ENCODE measurements at places on chromosomes 2 and 18.

GRCh38 chr2:74688881-74689280, 34.8 kb downstream of the SEMA4F start:
- DNase-seq: no peak

DNA sequence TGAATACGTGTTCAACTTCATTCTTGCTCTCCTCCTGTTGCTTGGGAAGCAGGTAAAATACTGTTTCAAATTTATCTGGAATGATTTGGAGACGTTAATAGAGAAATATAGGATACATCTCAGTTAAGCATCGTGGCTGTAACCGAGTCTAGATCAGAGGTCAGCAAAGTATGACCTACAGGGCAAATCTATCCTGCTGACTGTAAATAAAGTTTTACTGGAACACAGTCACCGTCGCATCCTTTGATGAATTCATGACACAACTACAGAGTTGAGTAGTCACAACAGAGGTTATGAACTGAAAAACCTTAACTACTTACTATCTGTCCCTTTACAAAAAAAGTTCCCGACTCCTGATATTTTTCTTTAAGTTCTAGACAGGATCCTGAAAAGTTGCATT, 86.6 kb downstream of the SP100 start:
- no peak for DNase-seq

DNA sequence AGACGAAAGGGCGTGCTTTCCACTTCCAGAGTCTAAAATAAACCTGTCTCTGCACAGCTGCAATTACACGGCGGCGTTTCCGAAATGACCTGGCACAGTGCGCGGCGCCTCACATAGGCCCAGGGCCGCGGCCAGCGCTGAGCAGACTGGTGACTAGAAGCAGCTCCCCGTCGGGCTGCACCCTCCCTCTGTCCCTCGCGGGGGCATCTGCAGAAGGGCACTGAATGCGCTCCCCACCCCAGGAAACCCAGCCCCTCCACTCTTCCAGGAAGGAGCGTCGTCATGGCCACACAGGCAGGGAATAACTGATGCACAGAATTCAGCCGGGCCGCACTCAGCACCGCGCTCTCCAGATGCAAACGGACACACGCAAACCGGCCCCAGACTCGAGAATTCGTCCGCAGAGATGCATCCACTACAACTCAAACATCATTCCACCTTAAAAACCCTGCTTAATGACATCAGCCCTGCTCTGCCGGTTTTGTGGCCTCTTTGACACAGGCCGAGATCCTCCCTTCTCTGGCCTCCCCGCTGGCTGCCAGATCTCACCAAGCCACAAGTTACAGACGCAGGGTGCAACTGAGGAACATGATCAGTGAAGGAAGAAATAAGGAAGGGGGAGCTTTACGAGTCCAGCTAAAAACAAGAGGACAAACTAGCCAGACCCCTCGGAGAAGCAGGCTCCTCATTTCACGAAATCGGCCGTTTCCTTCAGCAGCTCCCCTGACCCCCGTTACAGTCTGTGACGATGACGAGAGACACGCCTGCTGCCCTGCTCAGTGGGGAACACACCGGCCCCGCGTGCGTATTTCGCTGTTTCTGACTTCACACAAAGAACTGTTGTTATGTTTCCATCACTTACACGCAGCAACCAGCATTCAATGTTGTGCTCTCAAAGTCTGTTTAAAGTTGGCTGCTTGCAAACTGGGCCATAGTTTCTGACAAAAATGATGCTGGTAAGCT, 40.2 kb downstream of the MBP start:
- no peak for DNase-seq

DNA sequence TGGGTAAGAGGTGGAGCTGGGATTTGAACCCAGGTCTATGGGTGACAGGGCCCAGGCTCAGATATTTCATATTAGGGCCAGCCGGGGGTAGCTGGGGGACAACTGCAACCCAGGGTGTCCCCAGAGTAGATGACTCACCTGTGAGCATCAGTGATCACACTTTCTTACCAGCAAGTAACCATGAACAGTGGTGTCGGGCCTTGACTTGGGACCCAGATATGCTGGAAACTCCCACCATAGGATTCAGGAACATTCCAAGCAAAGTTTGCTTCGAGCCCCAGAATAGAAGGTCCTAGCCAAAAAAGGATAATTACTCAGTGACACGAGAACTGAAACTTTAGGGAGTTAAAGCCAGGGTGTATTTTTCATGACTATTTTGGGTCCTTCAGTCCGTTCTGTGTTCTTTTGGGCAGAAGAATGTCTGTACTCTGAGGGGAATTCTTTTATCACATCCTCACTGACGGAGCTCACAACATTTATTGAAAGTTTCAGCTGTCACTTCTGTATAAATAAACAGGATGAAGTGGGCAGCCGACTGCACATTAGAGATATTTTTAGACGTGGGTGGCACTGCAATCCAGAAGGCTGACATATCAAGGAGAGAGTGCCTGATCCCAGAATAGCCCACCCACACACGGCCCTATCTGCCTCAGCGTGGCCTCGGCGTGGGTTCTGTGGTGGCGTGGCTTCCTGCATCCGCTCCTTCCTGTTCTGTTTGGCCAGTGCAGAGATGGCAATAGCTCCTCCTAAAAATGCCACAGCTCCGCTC, 45.6 kb downstream of the RAMP1 start:
- no peak for DNase-seq

DNA sequence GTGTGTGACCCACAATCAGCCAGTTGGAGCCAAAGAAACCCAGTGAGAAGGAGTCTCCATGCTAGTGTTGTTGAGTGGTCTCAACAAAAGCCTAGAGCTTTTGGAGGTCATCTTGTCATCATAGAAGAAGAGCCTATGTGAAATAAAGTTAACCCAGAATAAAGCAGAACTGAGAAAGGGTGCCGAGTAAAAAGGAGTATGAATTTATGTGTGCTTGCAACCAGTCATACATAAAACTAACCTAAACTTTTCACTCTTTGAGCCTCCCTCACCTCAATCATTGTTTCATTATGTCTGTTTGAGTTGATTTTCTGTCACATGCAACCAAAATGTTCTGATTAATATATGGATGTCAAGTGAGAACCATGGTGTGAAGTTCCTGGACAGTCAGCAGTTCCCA, 599.3 kb upstream of the ZEB2 start:
- DNase-seq: no peak

- DNase-seq: no peak
Observed at GRCh38 chr2:204495381-204495780, 49.9 kb upstream of the PARD3B start.

Data from activated T-helper 2 cell treated with anti-CD3 and anti-CD28 coated beads, Interferon-gamma antibody, Interleukin-2, Interleukin-4, amounts not matched to agents 10 μg/mL and 5 μg/mL and 100 μg/mL, durations not matched to agents 14 hours and 24 hours and 36 hours (primary cell).